DND-41 (cell line): ENCODE measurements at places on chromosomes 1 and 21.

- DNase-seq, result no peak
Observed at GRCh38 chr1:160702100-160702499, 9.5 kb downstream of the CD48 start.

DNA sequence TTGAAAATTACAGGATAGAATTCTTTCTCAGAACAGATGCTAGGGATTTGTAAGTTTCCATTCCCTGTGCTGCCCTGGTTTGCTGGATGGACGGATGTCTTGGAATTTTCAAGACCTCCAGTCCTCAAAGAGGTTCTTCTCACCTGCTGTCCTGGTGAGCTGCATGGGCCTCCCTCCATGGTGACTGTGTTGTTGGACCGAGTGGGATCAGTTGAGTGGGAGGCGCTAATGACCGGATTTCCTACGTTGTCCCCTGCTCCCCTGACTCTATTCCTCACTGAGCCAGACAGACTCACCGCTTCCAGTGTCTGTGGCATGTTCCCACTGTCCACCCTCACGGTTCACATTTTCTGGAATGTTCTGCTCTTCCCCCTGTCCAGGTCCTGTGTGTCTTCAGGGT lies 229.8 kb downstream of the CAMTA1 start:
- no peak for DNase-seq

DNA sequence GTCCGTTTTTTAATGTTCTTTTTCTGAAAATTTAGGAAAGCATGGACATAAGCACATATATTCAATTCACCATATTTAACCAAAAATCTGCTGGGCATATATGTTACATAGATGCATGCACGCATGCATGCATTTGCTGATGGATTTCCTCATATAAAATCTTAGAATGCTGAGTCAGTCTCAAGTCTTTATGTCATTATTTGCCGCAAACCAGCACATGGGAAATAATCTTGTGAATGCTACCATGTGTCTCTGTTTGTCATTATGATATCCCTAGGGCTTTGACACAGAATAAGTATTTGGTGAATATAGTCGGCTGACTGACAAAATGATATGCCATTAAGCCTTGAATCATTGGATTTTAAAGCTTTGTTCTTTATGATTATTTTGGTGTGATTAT lies 776.5 kb downstream of the KCNT2 start:
- no peak for DNase-seq

DNA sequence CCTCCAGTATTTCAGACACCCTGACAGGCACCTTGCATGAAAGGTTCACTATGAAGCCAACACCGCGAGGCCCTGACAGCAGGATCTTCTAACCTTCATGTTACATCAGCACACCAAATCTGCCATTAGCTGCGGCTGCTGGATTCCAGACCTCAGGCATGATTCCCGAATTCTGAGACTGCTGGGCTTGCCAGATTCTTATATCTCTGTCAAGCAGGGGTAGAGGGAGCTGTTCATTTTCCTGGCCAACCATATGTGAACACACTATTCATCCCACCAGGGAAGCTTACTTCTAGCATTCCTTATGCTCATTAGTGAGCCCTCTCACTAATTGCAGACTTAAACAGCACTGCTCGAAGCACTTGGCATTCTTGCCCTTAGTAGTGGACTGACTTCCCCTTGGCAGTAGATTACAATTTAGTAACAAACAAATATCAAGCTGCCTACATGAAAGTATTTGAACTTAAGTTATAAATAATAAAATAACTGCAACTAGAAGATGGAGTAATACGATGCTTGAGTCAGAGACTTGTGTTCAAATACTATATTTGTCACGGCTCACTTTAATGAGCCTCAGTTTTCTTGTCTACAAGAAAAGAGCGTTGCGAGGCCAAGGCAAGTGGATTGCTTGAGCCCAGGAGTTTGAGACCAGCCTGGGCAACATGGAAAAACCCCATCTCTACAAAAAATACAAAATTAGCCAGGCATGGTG lies 43.3 kb downstream of the NID1 start:
- DNase-seq, result no peak

DNA sequence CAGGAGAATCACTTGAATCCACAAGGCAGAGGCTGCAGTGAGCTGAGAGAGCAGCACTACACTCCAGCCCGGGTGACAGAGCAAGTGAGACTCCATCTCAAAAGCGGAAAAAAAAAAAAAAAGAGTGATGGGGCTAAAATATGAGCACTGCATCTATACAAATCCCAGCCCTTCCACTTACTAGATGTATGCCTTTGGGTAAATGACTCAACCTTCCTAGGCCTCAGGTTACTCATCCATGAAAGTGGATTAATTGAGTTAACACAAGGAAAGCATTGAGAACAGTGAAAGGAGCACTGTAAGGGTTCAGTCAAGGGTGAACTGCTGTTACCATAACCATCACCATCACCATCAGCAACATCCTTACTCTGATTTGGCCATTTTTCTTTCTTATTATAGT lies 226.4 kb upstream of the C8B start:
- no peak for DNase-seq

- DNase-seq, result no peak
Observed at GRCh38 chr21:18411565-18411964, 8.0 kb upstream of the TMPRSS15 start.

DNA sequence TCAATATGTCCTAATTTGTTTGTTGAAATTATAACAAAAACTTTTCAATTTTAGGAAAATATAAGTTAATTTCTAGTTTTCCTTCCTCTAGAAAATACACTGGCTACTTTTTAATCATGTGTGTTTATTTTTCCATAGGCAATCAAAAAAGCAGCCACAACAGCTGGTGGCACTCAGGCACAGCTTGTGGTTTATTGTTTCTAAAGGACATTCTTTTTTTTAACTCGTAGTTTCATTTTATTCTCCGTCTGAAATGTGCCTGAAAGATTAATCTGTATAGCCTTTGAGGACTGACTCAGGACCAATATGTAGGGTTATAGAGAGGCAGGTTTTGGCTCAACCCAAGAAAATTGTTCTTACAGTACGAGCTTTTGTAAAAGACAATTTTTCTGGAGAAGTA lies 20.7 kb upstream of the STX12 start:
- DNase-seq, result no peak

GRCh38 chr1:198845851-198846250 lies 207.0 kb downstream of the PTPRC start:
- DNase-seq, result no peak

DNA sequence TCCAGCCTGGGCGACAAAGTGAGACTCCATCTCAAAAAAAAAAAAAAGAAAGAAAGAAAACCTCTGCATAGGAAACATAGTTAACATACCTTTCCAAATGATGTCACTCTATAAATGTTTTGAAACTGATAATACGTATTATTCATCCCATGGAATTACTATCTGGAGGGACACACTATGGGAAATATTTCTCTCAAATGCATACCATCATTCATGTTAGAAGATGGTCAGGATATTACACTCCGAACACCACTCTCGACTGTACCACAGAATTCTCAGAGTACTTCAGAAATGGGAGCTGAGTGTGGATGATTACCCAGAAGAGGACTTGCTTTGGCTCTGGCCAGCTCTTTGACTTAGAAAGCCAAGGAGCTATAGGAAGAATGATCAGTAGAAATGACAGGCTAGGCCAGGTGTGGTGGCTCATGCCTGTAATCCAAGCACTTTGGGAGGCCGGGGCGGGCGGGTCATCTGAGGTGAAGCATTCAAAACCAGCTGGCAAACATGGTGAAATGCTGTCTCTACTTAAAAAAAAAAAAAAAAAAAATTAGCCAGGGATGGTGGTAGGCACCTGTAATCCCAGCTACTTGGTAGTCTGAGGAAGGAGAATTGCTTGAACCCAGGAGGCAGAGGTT lies 5.2 kb upstream of the LIN28A start:
- no peak for DNase-seq

DNA sequence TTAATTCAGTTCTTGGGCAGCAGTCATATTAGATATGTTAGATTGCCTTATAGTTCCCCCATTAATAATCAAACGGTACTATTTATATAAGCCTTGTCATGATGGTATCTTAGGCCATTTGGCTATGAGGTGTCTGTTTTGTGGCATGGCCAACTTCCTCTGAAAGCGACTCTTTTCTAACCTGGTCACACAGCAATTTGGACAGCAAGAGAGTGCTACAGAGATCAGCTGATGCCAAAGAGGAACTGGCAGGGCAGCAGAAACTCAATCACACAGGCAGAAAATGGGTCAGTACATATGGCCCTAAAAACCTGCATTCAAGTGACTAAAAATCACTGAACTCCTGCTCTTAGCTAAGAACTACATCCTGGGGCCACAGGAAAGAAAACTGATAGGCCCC lies 13.4 kb upstream of the MUTYH start:
- no peak for DNase-seq

DNA sequence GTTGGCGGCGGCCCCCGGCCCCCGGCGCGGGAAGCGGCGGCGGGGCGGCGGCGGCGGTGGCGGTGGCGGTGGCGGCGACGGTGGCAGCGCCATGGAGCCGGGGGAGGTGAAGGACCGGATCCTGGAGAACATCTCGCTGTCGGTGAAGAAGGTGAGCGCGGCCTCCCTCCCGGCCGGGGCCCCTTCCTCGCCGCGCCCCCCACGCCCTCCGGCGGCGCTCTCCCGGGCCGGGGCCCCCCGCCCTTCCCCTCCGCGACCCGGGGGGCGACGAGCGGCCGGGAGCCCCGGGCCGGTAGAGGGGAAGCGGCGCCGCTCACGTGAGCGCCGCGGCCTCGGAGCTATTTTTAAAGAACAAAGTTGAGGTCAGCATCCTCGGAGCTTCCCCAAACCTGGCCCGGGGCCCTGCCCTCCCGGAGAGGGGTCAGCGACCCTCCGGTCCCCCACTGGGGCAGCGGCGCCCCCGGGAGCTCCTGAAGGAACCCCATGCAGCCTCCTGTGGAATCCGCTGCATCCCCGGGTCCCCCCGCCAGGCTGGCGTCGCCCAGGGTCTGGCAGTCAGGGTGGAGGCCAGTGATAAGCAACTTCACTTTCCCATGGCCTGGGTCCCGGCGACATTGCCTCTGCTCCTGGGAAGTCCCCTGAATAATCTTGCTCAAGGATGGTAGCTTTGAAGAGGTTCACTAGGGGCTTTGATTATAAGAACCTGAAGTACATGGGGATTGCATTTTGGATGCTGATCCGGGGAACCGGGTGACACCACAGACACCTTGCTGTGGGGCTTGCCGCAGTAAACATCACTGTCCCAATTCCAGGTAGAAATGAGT lies 560 bp downstream of the PLEKHM2 start:
- peak; percentile 42 for DNase-seq

GRCh38 chr1:175870217-175870616 lies 126.8 kb upstream of the TNR start:
- DNase-seq, result no peak

DNA sequence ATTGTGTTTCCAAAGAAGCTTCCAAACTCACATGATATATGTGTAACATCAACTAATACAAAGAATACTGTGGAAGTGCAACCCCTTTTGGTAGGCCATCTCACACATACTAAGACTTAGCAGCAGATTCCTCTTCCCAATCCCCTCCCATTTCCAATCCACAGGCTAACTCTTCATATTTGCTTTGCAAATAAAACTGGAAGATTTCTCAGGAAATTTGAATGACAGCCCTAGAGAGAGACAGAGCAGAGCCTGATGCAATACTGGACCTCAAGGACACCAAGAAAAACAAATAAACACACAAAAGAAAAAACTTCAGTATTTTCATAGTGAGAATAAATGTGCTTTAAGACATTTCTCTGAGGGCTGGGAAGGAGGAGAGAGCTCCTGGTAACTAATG lies 190.2 kb upstream of the BRINP3 start:
- no peak for DNase-seq

DNA sequence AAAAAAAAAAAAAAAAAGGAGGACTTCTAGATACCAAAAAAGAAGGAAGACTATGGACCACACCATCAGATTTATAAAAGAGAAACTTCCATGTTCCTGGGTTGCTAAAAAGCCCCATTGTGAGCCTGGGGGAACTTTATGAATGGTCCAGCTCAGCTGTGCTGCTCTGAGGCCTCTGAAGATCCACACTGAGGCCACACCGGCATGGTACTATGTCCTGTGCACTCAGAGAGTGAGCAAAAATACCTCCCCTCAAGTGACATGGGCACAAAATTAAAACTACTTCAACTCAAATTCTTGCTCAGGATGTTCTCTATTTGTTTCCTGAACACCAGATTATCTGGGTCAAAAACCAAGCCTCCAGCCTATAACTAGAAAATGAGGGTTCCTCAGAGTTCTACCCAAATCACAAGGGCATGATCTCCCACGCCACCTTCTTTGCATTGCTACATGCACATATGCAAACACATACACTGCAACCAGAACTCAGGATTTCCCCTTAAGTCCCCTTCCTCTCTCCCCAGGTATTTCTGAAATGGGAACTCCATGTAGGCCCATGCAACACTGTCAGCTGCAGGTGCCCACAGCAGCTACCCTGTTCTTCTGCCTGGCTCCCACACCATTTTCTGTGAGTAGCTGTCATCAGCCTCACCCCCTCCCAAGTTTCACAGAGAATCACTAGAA lies 94.4 kb downstream of the SH3GLB1 start:
- no peak for DNase-seq

DNA sequence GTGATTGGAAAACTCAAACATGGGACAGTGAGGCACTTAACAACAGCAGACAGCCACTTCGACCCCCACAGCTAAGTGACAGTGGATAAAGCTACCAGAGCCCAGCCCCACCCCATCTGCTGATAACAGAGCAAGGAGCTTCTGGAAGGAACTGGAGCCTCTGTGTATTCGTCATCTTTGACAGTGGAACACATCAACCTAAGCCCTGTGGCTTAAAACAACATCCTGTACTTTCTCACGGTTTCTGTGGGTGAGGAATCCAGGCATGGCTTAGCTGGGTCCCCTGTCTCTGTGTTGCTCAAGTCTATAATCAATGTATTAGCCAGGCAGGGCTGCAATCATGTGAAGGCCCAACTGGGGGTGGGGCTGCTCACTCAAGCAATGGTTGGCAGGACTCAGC lies 18.4 kb upstream of the SIPA1L2 start:
- DNase-seq, result no peak

GRCh38 chr1:199353906-199354305 lies 673.6 kb upstream of the NR5A2 start:
- no peak for DNase-seq

DNA sequence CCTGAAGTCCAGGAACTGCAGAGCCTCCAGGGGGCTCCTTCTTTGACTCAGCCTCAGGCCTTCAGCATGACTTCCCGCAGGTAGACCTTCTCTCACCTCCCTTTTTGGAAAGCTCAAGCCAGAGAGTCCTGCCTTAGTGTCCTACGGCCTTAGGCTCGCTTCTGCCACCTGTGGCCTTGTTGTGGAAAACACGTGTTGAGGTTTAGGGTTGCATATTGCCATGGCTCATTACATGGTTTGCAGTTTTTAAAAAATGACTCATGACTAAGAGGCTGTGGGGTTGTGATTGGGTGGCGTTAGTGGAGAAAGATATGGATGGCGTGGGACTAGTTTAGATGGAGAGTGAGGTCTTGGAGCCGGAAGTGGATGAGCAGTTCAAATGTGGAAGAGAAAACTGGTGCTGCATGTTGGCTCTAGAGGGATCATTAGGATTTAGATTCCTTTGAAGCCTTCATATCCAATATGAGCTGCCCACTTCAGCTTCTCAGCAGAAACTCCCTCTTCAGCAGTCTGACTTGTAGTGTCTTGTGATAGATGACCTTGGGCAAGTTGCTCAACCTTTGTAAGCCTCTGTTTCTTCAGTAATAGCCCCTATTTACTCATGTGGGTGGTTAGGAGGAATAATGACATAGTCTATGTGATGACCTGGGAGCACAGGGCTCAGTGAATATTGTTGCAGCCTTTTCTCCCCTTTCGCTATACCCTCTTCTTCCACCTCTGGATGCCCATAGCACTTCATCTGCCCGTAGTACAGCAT lies 6.5 kb upstream of the FGGY start:
- peak; percentile 35 for DNase-seq

- DNase-seq, result peak; percentile 32
Observed at GRCh38 chr21:35995522-35996088, 64.7 kb downstream of the SETD4 start.
